ENCODE measurements at places on chromosomes 1 and 21. TPM values are rescaled to one million over a fixed set of nuclear protein-coding genes. Genes with fewer than 3 reads are reported as not detected.

TTC39A gene
- total RNA-seq: not detected

RSRP1 gene
- 124 TPM for total RNA-seq

OR2T29 gene
- not detected for total RNA-seq

NIBAN1 gene
- total RNA-seq: 51.8 TPM

NRAS gene
- 78.2 TPM for total RNA-seq

CDK11A gene
- total RNA-seq: 70.7 TPM

PROX1 gene
- not detected for total RNA-seq

PDPN gene
- not detected for total RNA-seq

CLDN17 gene
- not detected for total RNA-seq

SPRR2E gene
- total RNA-seq: not detected

S100A7 gene
- total RNA-seq: not detected

TSTD1 gene
- total RNA-seq: 46.1 TPM

MARK1 gene
- total RNA-seq: not detected

TAL1 gene
- total RNA-seq: not detected

LINGO4 gene
- not detected for total RNA-seq

TNFSF4 gene
- total RNA-seq: 28.4 TPM

CCDC30 gene
- total RNA-seq: 1.9 TPM

NBPF4 gene
- total RNA-seq: 0.11 TPM

CCDC24 gene
- total RNA-seq: 3.4 TPM

KRTAP19-1 gene
- not detected for total RNA-seq

JAM2 gene
- 1.4 TPM for total RNA-seq

ATP5PO gene
- 194 TPM for total RNA-seq

RTCA gene
- total RNA-seq: 68.3 TPM

RIMKLA gene
- total RNA-seq: 1.4 TPM

TMEM200B gene
- 0.31 TPM for total RNA-seq

CIART gene
- total RNA-seq: 1.7 TPM

PSRC1 gene
- total RNA-seq: 5.4 TPM

GJA4 gene
- not detected for total RNA-seq

All from CD8-positive, alpha-beta memory T cell (primary cell).